ACHN (cell line): ENCODE measurements at places on chromosomes 5 and 9.

- DNase-seq: no peak
Measured at GRCh38 chr9:17625644-17626388, 47.0 kb downstream of the SH3GL2 start.

DNA sequence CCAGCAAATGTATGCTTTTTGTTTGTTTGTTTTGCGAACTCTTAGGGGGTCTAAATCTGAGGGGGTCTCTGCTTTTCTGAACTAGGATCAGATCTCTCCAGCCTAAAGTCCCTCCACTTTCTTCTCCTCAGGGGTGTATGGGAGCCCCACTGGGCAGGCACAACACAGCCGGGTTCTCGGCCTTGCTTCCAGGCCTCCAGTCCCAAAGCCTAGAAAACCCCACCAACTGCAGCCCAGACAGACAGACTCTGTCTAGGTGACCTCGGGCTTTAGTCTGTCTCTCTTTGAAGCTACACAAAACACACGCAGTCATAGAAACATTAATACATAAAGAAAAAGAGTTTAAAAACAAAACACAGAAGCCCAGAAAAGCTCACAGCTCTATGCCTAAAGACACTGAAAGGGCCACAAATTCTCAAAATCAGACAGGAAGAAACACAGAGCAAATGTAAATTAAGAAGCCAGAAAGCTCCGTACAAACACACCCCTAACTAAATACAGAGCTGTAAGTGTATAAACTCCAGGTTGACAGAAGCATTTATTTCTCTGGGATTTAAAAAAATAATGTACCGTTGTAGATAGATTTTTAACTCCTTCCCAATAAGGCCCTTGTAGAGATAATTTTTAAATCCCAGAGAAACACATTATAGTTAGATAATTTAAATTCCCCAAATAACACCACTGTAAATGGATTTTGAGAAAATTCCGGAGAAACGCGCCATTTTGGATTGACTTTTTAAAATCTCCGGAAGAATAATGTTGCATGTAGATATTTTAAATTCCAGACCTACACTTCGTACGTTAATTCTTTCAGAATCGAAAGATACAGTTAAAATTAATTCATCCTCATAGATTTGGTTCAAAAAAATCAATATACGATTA is 2.0 kb downstream of the PITX1 start:
- no peak for DNase-seq

- no peak for DNase-seq
Measured at GRCh38 chr5:176673651-176674583, 26.6 kb downstream of the TSPAN17 start.

DNA sequence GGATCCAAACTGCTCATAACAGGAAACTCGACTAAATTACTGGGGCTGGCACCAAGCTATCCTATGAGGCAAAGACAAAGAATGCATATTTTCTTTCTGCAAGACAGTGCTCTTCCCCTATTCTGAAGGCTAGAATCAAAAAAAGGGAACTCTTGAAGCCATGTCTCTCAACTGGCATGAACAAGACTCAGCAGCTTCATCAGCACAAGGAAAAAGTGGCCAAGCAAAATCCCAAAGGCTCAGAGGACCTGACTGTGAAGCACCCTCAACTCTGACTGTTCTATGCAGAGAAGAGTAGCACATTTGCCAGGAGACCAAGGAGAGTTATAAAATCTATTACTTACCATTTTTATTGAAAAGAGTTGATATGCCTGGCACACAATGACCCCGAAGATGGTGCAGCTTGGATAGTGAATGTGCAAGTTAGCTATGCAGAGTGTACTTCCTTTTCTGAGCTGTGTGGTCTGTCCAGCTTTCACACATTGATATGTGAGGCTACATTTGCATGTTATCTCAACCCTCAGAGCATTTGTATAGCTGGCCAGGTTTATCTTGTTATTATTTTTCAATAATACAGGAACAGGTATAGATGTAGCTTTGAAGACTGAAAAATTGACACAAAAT is 51.0 kb upstream of the FYB1 start:
- no peak for DNase-seq

- no peak for DNase-seq
Measured at GRCh38 chr9:133602277-133602676, 6.9 kb downstream of the FAM163B start.

DNA sequence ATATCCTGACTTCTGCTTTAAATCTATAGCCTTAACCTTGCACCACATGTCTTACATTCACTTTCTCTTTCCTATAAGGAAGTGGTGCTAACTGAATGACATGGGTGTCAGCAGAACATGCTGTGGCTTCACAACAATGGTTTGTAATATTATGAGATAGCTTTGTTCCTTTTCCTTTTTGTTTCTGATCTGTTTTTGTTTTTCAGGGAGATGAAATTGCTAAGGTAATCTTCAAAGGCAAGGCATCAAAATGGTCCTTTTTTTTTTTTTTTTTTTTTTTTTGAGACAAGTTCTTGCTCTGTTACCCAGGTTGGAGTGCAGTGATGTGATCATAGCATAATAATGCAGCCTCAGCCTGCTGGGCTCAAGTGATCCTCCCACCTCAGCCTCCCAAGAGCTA is 53.6 kb upstream of the RANBP6 start:
- DNase-seq: no peak
